Activated CD8-positive, alpha-beta memory T cell treated with anti-CD3 and anti-CD28 coated beads for 4 hours (primary cell): ENCODE measurements at places on chromosomes 7 and 10.

DNA sequence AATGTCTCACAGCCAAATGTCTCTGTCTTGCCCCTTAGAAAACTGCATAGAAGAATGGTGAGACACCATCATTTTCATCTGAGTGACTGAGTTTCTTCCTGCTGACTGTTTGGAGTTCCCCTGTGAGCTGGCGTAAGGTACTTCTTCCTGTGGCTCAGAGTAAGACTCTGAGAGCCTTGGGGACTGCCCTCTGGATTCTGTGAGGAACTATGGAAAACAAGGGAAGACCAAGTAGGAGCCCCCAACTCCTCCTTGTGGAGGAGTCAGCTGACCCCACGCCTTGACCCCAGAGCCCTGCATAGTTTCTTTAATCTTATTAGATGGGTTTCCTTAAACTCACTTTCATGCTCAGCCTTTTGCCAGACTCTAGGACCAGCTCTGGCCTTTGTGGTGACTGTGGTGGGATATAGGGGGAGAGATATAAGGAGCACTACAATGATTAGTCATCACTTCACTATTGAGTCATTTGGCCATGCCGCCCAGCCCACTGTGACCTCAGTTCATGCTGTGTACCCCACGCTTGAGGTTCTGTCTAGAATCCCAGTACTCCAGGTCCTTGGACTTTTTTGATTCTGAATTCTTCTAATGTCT, 51.8 kb upstream of the FAM133B start:
- peak; percentile 45 for DNase-seq

DNA sequence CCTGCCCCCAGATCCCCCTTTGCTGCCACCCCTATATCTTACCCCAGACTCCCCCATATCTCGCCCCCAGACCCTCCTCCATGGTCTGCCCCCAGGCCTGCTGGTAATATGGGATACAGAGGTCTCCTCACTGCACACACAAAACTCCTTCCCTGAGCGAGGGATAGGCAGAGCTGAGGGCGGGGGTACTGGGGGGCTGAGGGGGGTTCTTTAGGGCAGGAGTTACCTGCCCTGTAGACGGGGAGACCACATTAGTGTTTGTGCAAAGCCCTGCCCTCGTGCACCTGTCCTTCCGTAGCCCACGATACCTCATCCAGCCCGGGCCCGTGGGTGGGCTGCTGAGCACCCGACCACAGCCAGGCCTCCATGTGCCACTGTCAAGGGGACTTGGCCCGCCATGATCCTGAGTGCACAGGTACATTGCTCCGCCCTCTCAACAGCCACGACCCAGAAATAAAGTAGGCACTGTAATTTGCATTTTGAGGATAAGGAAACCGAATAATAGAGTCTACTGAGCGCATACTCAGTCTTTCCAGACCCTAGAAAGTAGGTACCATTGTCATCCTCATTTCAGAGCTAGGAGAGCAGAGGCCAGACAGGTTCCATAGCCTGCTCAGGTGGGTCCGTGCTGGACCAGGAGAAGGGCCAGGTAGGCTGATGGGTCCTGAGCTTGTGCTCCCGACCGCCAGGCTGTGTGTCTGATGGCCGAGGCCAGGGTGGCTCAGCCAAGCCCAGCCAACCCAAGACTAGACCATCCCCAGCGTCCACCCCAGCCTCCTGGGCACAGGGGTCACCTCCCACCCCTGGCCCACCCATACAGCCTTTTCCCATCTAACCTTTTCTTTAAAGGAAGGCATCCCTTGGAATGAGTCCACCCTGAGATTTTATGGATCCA, 115.2 kb downstream of the LHPP start:
- no peak for DNase-seq

DNA sequence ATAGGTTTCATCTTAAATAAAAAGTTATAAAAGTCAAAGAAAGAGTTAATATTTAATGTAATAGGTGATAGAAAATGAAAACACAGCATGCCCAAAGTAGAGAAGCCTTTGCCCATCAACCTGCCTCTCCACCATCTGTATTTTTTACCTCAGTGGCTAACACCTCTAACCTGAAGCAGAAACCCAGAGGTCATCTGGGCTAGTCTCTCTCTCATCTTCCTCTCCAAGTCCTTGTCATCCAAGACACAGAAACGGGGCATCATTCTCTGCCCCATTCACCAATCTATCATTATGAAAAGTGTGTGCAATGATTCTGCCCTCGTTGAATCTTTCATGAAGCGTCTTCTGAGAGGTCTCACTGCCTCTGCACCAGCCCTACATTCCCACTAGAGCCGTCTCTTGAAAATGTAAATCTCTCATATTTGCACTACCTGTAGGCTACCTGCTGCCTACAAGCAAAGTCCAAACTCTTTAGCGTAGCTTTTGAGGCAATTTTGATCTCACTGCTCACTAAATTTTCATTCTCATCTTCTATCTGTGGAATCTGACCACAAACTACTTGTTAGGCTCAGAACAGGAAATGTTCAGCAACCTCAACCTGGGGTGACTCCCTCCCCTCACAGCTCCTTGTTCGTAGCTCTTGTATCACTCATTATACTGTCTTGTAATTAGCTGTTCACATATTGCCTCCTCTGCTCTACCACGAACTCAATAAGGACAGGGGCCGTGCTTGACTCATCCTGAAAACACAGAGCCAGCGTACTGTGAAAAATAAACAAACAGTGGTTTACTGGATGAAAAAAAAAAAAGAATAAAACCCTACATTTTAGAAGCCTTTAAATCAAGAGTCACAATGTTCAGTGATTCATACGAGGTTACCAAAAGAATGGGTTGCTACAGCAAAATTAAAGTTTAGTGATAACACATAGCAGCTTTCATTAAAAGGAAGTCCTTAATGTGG, 83.1 kb downstream of the CTNNA3 start:
- no peak for DNase-seq

DNA sequence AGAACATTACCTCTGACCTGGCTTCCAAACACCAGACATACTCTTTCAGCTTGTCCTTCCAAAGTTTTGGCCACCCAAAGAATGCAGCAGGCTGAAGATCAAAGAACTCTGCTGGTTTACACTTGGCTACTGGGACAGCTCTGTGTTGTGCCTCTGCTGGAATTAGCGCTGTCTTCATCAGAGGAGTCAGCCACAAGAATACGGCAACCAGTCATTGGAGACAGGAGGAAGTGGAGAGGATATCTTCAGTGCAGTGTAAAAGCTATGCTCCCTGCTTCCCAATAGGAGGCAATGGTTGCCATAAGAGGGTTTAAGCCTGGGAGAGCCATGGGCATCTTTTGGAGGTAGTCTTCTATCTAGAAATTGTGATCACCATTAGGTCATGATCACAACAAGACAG, 126.7 kb upstream of the WNT16 start:
- DNase-seq, result no peak

- no peak for DNase-seq
Observed at GRCh38 chr10:45585131-45585530, 87.4 kb downstream of the ZFAND4 start.

- no peak for DNase-seq
Observed at GRCh38 chr10:23543691-23544380, 105.0 kb downstream of the OTUD1 start.
